ENCODE measurements at places on chromosomes 4 and X. TPM values are rescaled to one million over a fixed set of nuclear protein-coding genes. Genes with fewer than 3 reads are reported as not detected.

DNA sequence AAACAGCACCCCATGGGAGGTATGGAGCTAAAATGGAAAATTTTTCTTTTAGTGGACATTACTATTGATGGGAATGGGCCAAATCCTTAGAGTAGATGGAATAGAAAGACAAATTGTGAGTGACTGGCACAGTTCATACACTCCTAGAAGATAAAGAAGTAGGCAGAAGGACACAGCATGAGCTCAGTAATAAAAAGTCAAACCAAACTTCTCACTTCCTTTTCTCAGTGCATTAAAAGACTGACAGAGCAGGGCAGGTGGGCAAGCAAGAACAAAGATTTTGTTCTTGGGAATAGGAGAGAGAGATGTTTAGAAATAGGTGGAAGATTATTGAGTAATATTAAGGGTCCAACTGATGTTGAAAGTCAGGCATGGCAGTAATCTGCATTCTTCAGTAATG is 132.5 kb downstream of the ATP10D start:
- no peak for DNase-seq

GRCh38 chr4:98468709-98469108 is 189.7 kb downstream of the TSPAN5 start:
- DNase-seq, result no peak

DNA sequence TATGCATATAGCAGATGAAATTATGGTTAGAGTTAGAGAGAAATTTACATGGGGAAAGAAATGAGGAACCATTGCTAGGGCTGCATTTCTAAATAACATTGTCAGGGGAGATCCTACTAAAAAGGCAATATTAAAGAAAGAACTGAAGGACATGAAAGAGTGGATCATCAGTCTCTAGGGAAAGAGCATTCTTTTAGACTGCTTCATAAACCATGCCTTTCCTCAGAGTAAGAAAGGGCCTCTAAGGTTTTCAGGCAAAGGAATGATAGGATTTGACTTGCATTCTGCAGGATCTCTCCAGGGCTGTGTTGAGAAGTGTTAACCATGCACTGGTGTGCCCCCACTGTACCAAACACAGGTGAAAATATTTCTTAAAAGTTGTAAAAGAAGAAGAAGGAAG is 385.4 kb upstream of the MAD2L1 start:
- DNase-seq, result no peak

DNA sequence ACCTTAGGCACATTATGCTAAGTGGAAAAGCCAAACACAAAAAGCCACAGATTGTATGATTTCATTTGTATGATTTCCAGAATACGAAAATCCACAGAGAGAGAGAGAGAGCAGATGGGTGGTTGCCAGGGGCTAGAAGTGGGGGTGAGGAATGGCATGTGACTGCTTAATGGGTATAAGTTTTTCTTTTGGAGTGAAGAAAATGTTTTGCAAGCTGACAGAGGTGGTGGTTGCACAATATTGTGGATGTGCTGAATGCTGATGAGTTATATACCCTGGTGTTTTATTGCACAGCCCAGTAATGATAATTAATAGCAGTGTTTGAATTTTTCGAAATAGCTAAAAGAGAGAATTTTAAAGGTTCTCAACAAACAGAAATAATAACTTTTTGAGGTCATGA is 386.1 kb upstream of the HS3ST1 start:
- DNase-seq, result no peak

- DNase-seq, result no peak
Observed at GRCh38 chr4:78710536-78710935, 65.6 kb upstream of the BMP2K start.

DNA sequence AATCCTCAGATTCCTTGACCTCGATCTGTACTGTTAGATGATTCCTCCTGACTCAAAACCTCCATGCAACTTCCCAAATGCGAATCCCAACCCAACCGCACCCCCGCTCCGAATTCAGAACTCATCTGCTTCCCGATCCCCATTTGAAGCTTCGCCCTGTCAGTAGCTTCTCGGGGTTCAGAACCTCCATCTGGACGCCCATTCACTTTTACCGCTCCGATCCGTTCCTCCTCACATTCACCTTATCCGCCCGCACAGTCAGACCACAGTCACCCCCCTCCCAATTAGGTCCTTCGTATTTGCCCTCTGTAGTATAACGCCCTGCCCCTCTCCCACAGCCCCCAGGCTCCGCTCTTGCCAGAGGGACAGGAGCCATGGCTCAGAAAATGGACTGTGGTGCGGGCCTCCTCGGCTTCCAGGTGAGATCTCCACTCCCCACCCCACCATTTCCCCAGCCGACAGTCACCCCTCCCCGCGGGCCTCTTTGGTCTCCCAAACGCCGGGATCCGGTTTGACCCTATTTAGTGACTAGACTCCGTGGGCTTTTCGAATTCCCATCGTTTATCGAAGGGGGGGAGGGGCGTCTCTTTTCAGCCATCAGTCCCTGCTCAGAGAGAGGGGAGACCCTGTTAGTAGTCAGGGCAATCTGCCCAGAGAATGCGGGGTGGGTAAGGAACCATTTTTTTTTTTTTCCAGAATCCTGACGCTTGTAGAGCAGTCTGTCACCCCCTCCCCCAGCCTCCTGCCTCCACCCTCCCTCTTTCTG is 691 bp downstream of the MAGED1 start:
- peak; percentile 33 for DNase-seq

SHROOM3 gene
- total RNA-seq, result not detected

ZMAT1 gene
- total RNA-seq, result 14.9 TPM

GIMD1 gene
- total RNA-seq, result not detected

All from natural killer cell (primary cell).